ENCODE measurements at places on chromosomes 5 and 9. TPM values are rescaled to one million over a fixed set of nuclear protein-coding genes. Genes with fewer than 3 reads are reported as not detected.

GOLM1 gene
- polyA plus RNA-seq = 49.8 TPM

PCDHB12 gene
- 0.36 TPM for polyA plus RNA-seq

DMRT3 gene
- polyA plus RNA-seq = not detected

RAI14 gene
- polyA plus RNA-seq = 114 TPM

GABRB2 gene
- not detected for polyA plus RNA-seq

DAB2 gene
- 168 TPM for polyA plus RNA-seq

MCCC2 gene
- polyA plus RNA-seq = 27.9 TPM

SHB gene
- polyA plus RNA-seq = 13.3 TPM

GRIN3A gene
- not detected for polyA plus RNA-seq

SLC1A3 gene
- 0.13 TPM for polyA plus RNA-seq

C1QTNF3 gene
- polyA plus RNA-seq = 1.3 TPM

LCP2 gene
- not detected for polyA plus RNA-seq

- no peak for DNase-seq
Observed at GRCh38 chr5:10563110-10563944, 543 bp upstream of the ANKRD33B start.

DNA sequence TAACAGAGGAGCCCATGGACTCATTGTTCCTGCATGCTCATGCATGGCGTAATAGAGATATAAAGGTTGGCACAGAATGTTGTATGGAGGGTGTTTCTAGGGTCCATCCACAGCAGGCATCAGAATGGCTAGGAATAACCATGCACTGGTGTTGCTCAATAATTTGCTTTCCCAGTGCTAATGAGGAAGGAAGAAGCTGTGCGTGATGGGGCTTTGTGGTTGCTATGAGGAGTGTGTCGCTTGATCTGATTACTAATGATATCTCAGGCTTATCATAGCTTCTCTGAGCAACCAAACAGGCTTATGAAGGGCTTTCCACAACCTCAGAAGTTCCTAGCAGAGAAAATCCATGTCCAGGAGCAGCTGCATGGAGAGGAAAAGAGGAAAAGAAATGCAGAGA, 151.3 kb upstream of the TRPC7 start:
- DNase-seq = no peak

GRCh38 chr9:14205463-14205862, 108.5 kb downstream of the NFIB start:
- no peak for DNase-seq

DNA sequence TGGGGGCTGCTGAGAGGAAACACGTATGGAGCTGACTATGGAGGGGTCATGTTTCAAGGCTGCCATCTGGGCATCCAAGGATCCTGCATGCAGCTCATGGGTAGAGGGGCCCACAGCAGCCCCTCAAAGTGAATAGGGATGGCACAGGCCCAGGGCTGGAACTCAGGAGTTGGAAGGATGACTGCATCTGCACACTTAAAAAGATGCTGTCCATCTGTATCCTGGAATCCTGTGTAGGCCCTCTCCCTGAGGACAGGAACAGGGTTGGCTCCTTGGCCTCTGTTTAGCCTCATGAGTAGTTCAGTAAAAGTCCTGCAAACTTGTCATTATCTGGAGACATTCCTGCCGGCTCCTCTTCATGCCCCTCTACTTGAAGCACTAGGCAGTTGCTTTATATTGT, 4.0 kb downstream of the BNIP1 start:
- DNase-seq = no peak

DNA sequence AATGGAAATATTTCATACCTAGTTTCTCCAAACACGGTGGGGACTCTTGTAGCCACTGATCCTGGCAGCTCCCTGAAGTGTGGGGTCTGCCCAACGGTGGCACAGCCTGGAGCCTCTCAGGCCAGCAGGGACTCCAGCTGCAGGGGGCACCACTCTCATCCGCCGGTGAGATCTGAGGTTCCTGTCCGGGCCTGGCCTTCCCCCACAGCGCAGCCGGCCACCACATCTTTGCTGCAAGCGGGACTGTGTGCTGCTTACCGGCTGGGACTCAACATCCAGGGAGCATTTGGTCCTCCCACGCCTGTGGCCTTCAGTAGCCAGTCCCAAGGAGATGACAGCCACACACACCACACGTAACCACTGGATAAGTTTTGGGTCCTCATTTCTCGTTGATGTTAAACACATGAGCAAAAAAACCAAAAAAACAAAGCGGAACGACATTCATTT, 7.7 kb upstream of the NKX2-5 start:
- no peak for DNase-seq

DNA sequence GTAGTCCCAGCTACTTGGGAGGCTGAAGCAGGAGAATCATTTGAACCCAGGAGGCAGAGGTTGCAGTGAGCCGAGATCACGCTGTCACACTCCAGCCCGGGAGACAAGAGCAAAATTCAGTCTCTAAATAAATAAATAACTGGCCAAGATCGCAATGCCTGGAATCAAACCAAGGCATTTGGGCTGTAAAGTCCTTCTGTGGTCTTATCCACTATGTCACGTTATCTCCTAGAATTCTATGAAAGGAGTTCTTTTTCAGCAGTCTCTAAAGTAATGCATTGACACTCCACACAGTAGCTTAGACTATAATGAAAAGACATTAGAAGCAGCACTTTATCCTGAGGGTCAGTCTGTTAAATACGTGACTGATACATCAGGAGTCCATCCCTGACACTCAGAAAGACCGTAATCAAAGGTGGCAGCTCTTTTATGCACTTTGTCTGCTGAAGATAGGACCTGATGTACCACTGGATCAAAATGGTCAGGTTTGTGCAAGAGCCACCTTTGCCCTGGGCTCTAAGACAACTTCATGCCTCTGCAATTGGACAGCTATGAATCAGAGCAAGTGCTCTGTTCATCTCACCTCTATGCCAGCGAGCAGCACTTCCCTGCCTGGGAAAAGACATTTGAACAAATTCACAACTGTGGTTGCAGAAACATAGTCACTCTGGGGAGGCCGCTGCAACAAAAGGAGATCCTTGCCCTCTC, 31.7 kb upstream of the GNA14 start:
- no peak for DNase-seq

- DNase-seq = no peak
Observed at GRCh38 chr5:179233909-179234562, 111.2 kb downstream of the ADAMTS2 start.

- no peak for DNase-seq
Observed at GRCh38 chr5:55966284-55966683, 28.5 kb downstream of the IL6ST start.

GRCh38 chr5:12745537-12745936, 841.3 kb upstream of the CTNND2 start:
- no peak for DNase-seq

DNA sequence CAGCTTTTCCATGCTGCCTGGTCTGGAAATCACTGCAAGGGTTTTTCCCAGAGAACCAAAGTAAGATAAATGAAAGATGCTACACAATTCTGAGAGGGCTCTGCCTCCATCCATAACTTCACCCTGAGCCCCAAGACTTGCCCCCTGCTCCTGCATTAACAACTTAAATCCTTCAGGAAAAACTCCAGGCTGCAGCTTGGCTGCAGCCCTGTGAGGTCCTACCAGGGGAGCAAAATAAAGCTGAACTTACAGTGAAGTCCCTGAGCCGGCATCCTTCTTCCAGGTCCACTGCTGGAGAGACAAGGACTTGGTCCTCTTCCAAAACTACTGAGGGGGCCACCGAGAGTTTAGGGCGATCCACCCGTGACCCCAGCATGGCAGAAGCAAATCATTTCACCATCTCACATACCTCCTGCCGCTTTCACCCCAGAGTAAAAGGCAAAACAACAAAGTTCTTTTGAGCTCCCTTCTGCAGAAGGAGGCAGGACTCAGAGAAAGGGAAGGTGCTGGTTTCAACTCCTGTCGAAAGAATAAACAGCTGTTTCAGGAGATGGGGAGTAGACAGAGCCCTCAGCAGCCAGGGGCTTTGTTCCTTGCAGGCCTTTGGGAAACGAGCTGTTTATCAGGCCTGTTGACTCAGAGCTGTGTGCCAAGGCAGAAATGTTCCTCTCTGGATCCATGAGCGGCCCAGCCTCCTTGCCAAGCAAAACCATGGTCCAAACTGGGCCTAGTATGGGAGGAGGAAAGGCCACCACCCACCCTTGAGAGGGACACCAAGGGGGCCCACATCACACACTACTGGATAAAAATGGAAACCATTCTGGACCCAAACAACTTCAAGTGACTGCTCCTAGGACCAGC, 20.6 kb downstream of the GGTA1 start:
- peak; percentile 59 for DNase-seq

DNA sequence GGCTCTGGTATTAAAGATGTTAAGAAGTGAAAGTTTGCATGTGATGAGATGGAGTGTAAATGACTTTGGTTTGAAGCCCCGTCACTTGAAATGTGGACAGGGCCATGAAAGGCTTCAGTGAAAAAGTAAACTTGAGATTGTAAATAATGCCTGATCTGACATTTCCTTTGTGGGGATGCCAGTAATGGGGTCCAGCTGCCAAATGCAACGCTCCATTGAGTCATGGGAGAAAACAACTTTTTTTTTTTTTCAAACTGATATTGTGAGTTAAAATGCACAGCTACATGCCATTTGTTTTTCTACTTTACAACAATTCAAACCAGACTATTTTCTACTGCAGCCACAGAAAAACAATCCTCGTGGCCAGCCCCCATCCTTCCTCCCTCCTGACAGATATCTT, 327.0 kb upstream of the TNC start:
- no peak for DNase-seq

- DNase-seq = no peak
Observed at GRCh38 chr5:79929095-79929494, 62.0 kb downstream of the MTX3 start.

DNA sequence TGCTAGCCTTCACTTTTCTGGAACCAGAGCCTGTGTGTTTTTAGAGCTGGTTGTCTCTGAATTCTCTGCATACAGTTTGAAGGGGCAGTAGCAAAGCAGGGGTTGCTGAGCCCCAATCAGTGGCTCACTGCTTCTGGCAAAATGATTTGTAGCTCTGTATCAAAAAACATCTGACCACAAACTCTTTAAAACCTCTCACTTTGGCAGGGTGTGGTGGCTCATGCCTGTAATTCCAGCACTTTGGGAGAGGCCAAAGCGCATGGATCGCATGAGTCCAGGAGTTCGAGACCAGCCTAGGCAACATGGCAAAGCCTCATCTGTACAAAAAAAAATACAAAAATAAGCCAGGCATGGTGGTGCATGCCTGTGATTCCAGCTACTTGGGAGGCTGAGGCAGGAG, 28.3 kb upstream of the APC start:
- DNase-seq = no peak

DNA sequence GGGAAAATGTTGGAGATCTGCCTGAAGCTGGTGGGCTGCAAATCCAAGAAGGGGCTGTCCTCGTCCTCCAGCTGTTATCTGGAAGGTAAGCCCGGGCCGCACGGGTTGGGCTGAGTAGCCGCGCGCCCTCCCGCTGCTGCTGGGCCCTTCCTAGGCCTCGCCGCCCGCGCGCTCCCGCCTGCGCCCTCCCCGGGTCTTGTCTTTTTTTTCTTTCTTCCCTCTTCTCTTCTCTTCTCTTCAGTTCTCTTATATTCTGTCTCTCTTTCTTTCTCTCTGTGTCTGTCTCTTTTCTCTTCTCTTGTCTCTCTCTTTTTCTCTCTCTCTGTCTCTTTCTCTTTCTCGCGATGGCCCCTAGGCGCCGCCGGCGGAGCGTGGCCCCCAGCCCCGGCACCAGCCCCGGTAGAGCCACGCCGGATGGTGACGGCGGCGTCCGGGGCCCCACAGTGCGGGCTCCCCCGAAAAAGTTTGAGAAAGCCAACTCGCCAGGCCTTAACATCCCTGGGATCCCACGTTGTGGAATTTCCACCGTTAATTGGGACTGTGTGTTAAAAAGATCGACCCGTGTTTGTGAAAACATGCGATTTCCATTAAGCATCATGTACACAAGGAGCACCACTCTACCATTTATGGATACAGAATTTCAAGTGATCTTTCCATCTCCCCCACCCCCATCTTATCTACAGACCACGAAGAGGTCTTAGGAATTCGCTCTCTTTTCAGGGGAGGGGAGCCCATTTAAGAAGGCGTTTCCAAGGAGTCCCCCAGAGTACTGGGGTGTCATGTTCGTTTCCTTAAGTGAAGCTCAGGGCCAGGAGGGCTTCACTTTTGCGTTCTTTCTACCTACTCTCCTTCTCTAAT, 616 bp downstream of the ABL1 start:
- peak; percentile 49 for DNase-seq

- no peak for DNase-seq
Observed at GRCh38 chr5:55575815-55576583, 41.2 kb upstream of the PLPP1 start.

- DNase-seq = no peak
Observed at GRCh38 chr5:89241186-89241585, 358.2 kb upstream of the MEF2C start.

DNA sequence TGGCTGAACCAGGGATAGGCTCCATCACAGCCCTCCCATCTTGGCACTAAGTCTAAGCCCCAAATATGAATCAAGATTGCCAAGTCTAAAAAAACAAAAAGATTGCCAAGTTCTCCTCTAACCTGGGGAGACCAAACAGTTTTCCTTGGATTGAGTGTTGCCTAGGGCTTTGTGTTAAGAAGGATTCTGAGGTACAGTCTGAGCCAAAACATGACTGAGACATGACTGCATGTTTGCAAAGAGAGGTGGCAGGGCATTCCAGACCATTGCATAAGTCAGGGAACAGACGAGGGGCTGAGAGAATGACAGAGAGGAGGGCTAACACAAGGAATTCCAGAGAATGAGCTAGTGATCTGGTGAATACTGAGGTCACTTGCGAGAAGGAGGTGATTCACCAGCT, 11.4 kb downstream of the LAMC3 start:
- no peak for DNase-seq

GRCh38 chr5:95777441-95777840, 45.1 kb downstream of the GLRX start:
- DNase-seq = no peak

- no peak for DNase-seq
Observed at GRCh38 chr9:130463763-130464745, 19.3 kb downstream of the ASS1 start.

- DNase-seq = no peak
Observed at GRCh38 chr5:2254406-2254805, 371.7 kb upstream of the IRX4 start.

- DNase-seq = peak; percentile 99
Observed at GRCh38 chr5:123511648-123512605, at the start of gene CSNK1G3. Gene CSNK1G3, plus strand, starts transcription at chr5:123512177. Its CDS starts 33,487 bp downstream, at chr5:123545664.

GRCh38 chr5:168765086-168765550, 185.9 kb upstream of the PANK3 start:
- no peak for DNase-seq

DNA sequence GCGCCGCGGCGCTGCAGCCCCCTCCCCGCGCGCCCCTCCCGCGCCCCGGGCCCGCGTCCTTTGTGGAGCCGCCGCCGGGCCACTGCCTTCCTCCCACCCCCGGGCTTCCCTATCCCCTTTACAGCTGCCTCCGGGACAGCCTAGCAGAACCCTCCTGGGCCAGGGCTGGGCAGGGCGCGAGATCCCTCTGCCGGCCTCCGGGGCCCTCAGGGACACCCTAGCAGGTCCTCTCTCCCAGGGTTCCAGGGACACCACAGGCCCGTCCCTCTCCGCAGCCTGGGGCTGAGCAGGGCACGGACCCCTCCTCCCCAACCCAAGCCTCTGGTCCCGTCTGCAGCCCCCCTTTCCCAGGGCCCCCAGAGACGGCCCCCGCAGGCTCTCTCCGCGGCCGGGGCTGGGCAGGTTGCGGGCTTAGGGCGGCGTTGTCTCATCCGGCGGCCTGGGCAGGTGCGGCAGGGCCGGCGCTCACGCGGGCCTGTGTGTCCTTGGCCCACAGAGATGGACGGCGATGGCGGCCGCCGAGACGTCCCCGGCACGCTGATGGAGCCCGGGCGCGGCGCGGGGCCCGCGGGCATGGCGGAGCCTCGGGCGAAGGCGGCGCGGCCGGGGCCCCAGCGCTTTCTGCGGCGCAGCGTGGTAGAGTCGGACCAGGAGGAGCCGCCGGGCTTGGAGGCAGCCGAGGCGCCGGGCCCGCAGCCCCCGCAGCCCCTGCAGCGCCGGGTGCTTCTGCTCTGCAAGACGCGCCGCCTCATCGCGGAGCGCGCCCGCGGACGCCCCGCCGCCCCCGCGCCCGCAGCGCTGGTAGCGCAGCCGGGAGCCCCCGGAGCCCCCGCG, 710 bp downstream of the WNK2 start:
- DNase-seq = no peak
